ENCODE measurements at places on chromosomes 5 and 9.

- DNase-seq, result no peak
These were observed 231.6 kb upstream of the TAS2R1 start for GRCh38 chr5:9861666-9862256.

DNA sequence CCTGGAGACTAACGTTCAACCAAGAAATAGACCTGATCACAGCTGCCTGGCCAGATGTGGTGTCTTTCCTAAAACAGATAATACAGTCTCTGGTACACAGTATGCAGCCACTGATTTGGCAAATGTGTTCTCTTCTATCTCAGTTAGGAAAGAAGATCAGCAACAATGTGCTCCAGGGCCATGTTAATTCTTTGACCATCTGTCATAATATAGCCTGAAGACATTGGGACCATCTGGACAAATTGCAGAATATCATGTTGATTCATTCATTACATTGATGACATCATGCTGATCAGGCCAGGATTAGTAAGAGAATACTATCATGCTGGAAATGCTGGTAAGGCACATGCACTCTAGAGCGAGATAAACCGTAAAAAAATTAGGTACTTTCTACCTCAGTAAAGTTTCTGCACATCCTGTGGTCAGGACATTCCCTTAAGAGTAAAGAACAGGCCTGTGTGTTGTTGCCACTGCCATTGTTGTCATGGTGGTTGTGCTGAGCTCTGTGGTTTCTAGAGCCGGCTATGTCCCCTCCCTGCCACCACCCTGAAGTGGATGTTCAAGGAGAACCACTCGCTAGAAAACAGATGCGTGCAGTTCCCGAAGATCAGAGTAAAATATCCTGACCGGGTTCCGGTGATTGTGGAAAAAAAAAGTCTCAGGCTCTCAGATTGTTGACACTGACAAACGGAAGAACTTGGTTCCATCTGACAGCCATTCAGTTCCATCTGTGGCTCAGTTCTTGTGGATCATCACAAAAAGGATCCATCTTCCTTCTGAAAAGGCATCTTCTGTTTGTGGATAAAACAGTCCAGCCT, 6.4 kb upstream of the JMY start:
- DNase-seq, result peak; percentile 64

DNA sequence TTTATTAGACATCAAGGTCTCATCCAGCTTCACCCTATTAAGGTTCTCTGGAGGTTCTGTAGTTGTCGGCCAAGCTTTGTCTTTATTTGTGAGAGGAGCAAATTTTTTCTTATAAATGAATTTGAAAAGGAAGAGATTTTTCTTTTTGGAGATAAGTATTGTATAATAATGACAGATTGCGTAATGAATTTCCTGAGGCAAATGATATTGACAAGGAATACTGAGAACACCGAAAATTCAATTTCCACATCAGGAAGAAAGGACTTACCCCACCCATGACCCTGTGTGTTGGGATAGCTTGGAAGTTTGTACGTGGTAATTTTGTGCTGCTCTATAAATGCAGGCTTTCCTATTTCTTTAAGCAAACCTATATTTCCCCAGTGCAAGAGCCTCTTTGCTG, 53.5 kb downstream of the MAMDC2 start:
- no peak for DNase-seq

- DNase-seq, result no peak
These were observed 52.8 kb downstream of the HABP4 start for GRCh38 chr9:96502539-96503373.

- no peak for DNase-seq
These were observed 60.1 kb downstream of the LHFPL2 start for GRCh38 chr5:78588507-78588906.

GRCh38 chr9:118091711-118092500, 387.7 kb downstream of the TLR4 start:
- no peak for DNase-seq

- DNase-seq, result no peak
These were observed 35.3 kb downstream of the ZDHHC11B start for GRCh38 chr5:749101-749670.

DNA sequence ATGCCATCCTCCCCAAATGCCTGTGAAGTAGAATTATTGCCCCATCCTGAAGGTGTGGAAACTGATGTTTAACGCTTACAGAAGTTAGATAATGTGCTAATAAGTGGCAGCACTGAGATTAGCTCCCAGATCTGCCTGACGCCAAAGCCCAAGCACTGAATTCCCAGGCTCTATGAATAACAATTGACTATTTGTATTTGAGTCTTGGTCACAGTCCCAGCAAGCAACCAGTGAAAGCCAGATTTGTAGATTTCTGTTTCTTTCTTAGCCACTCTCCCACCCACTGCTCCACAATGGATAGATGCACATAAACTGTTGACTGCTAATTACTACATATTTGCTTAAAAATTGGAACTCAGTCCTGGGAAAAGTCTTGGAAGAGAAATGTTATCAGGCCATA, 34.4 kb downstream of the FAM240B start:
- DNase-seq, result no peak

DNA sequence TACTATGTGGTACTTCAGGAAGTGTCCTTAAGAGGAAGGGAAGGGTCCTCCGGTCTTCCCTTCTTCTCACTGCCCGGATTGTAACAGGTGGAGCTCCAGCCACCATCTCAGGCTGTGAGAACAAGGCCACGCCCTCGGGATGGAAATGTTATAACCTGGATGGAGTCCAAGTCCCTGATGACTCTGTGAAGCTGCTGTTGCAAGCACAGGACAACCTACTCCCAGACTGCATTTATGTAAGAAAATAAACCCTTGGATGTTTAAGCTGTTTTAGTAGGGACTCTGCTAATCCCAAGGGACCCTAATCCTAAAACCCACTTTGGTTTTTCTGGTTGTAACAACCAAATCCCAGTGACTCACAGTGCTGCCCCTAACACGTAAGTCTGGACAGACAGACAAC, 221.6 kb downstream of the ACTL7B start:
- no peak for DNase-seq

DNA sequence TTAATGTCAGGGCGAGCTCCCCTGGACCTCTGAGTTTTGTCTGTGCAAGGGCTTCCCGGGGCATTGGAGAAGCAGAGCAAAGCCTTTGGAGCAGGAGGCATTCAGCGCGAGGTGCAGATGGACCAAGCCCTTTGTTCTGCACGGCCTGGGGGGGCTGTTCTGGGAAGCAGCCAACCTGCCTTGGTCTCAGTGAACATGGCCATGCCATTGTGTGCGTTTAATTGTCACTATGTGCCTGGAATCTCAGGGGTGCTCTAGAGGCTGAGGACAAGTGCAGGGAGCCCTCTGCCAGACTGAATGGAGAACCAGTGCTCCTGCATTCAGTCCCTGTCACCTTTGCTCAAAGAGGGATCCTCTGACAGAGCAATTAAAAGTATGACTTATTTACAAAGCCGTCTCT, 329.4 kb downstream of the IRX1 start:
- DNase-seq, result no peak

DNA sequence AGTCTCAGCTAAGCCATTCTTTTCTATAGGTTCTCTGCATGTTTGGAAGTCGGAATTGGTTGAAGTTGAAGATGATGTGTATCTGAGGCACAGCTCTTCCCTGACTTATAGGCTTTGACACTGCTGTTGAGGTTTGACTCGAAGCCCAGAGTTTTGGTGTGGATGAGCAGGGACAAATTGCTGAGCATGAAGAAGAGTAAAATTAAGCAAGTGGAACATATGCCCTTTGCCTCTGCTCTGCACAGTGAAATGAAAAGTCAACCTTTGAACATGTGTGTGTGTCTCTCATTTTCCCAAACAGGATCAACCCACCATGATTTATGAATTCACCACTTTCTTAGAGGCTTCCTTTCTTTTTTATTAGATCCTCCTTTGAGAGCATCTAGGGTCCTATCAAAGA, 8.5 kb downstream of the HMHB1 start:
- no peak for DNase-seq

- DNase-seq, result peak; percentile 80
These were observed at the start of gene SMIM3 for GRCh38 chr5:150778517-150779396. Gene SMIM3 (plus strand): TSS chr5:150778757. CDS start chr5:150795441, 16,684 bp downstream.

- peak; percentile 81 for DNase-seq
These were observed 248.9 kb downstream of the PIK3R1 start for GRCh38 chr5:68464424-68464823.

All from activated CD4-positive, alpha-beta T cell treated with anti-CD3 and anti-CD28 coated beads, Interleukin-2, Interleukin-6, amounts not matched to agents 100 ng/mL and 50 ng/mL, durations not matched to agents 16 hours and 8 hours (primary cell).